ENCODE measurements at places on chromosomes 1 and 21. TPM values are rescaled to one million over a fixed set of nuclear protein-coding genes. Genes with fewer than 3 reads are reported as not detected.

- no peaks in the 10 kb centered on the region for H3K36me3 ChIP-seq
- H3K4me1 ChIP-seq: peaks cover 65% of the 10 kb centered on the region
- no peaks in the 10 kb centered on the region for H3K27me3 ChIP-seq
- H3K4me3 ChIP-seq: no peak overlapping the region
Observed at GRCh38 chr21:41681348-41681801, 85.5 kb downstream of the RIPK4 start.

DNA sequence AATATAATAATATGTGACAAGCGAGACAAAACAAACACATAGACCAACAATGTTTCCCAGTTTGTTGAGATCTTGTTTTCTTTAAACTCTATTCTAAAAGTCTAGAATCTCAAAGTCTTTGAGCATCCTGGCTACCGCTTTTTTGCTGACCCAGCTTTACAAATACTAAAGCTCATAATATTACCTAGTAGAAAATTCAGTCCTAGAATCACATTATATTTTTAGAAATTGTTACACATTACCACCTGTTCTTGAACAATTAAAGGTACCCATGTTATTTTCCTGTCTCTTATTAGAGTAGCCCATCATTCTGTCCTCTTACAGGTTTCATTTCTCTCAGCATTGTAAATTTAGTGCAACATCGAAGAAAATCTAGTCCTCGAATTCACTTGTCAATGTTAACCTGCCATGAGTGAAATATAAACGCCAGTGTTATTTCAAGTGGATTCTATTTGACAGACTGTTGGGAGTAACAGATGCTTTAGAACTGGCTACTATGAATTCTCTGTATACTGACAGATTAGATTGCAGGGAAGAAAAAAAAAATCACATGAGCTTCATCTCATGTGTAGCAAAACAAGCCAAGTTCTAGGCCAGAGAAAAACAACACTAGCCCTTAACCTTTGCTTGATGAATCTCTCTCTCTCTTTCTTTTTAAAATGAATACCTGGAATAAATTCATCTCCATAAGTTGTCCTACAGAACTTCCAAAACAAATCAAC is 851.2 kb upstream of the ADAMTS5 start:
- H3K4me3 ChIP-seq: no peak overlapping the region
- DNase-seq: no peak
- peaks cover 23% of the 10 kb centered on the region for H3K4me1 ChIP-seq
- H3K36me3 ChIP-seq: no peaks in the 10 kb centered on the region
- H3K27ac ChIP-seq: no peak overlapping the region

MARK1 gene
- total RNA-seq: 4.1 TPM

GRCh38 chr1:214912127-214912526 is 170.4 kb upstream of the KCNK2 start:
- no peak for DNase-seq
- no peaks in the 10 kb centered on the region for H3K36me3 ChIP-seq
- H3K27me3 ChIP-seq: peaks cover 3% of the 10 kb centered on the region
- no peaks in the 10 kb centered on the region for H3K4me1 ChIP-seq
- H3K27ac ChIP-seq: no peak overlapping the region
- no peak overlapping the region for H3K4me3 ChIP-seq

DNA sequence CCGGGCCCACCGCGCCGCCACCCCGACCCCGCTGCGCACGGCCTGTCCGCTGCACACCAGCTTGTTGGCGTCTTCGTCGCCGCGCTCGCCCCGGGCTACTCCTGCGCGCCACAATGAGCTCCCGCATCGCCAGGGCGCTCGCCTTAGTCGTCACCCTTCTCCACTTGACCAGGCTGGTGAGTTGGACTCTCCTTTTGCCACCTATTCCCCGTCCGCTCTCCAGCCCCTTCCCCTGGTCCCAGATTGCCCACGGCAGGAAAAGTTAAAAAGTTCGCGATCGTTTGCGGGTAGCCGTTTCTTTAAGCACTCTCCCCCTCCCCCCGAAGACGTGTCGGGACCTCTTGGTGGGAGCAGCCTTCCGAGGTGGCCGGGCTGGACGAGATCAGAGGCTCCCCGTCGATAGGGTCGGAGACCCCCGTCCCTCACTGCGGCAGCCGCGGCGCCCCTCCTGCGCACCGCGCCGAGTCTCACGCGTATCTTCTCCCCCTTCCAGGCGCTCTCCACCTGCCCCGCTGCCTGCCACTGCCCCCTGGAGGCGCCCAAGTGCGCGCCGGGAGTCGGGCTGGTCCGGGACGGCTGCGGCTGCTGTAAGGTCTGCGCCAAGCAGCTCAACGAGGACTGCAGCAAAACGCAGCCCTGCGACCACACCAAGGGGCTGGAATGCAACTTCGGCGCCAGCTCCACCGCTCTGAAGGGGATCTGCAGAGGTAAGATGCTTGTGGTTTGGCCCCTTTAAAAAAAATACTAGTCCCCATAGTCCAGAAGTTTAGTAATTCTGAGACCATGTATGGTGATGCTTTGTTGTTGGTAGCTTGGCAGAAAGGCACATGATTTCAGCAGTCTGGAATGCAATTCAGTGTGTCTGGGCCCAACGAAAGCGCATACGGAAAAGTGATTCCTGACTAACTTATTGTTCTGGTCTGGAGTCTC is 576 bp downstream of the CCN1 start:
- peaks cover 59% of the 10 kb centered on the region for H3K4me1 ChIP-seq
- H3K36me3 ChIP-seq: peaks cover 29% of the 10 kb centered on the region
- DNase-seq: peak; percentile 92
- H3K27ac ChIP-seq: peak overlapping the region; percentile 99
- no peaks in the 10 kb centered on the region for H3K27me3 ChIP-seq

- H3K36me3 ChIP-seq: no peaks in the 10 kb centered on the region
- DNase-seq: no peak
- H3K4me1 ChIP-seq: no peaks in the 10 kb centered on the region
Observed at GRCh38 chr1:4277598-4277997, 376.8 kb upstream of the AJAP1 start.

- DNase-seq: no peak
- H3K27ac ChIP-seq: no peak overlapping the region
- no peaks in the 10 kb centered on the region for H3K27me3 ChIP-seq
Observed at GRCh38 chr1:167412920-167413319, 105.4 kb downstream of the CD247 start.

DNA sequence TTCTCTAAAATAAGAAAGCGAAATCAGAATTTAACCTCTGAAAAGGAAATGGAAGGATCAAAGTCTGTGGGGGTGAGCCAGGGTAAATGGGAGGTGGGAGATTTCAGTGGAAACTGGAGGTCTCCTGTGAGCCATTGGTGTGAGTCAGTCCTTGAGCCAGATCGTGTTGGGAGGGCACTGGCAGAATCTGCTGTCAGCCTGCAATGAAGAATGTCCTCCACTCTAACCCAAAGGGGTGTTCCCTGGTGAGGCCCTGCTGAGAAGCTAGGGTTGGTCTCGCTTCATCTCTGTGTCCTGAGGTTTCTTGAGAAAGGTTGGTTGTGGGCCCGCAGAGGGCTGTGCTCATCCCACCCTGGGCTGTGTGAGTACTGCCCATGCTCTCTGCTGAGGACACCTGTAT is 2.4 kb downstream of the QSOX1 start:
- peaks cover 45% of the 10 kb centered on the region for H3K4me1 ChIP-seq
- no peak overlapping the region for H3K4me3 ChIP-seq
- DNase-seq: no peak

- no peaks in the 10 kb centered on the region for H3K4me1 ChIP-seq
- no peak for DNase-seq
- no peaks in the 10 kb centered on the region for H3K27me3 ChIP-seq
- H3K4me3 ChIP-seq: no peak overlapping the region
- H3K36me3 ChIP-seq: no peaks in the 10 kb centered on the region
Observed at GRCh38 chr1:2810281-2810680, 8.8 kb upstream of the TTC34 start.

- H3K4me3 ChIP-seq: no peak overlapping the region
- peaks cover 6% of the 10 kb centered on the region for H3K4me1 ChIP-seq
- no peak for DNase-seq
Observed at GRCh38 chr1:150688763-150689162, 8.2 kb downstream of the GOLPH3L start.

S100A7 gene
- not detected for total RNA-seq

DNA sequence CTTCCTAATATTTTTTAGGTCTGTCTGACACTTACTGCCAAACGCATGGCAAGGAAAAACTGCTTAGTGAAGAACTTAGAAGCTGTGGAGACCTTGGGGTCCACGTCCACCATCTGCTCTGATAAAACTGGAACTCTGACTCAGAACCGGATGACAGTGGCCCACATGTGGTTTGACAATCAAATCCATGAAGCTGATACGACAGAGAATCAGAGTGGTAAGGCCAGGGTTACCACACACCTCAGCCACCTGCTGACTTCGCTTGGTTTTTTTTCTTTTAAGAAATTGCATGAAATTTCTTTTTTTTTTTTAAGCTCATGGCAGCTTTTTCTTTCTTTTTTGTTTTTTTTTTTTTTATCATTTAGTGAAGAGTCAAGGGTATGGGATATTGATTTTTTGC is 17.2 kb downstream of the ATP1A1 start:
- H3K27me3 ChIP-seq: no peaks in the 10 kb centered on the region
- H3K36me3 ChIP-seq: peaks cover 61% of the 10 kb centered on the region
- no peak overlapping the region for H3K27ac ChIP-seq
- H3K4me1 ChIP-seq: peaks cover 13% of the 10 kb centered on the region
- DNase-seq: no peak

All from chondrocyte (in vitro differentiated cells).